Hypothalamus (tissue), 51 donors: ENCODE measurements at places on chromosomes 16 and 17.

DNA sequence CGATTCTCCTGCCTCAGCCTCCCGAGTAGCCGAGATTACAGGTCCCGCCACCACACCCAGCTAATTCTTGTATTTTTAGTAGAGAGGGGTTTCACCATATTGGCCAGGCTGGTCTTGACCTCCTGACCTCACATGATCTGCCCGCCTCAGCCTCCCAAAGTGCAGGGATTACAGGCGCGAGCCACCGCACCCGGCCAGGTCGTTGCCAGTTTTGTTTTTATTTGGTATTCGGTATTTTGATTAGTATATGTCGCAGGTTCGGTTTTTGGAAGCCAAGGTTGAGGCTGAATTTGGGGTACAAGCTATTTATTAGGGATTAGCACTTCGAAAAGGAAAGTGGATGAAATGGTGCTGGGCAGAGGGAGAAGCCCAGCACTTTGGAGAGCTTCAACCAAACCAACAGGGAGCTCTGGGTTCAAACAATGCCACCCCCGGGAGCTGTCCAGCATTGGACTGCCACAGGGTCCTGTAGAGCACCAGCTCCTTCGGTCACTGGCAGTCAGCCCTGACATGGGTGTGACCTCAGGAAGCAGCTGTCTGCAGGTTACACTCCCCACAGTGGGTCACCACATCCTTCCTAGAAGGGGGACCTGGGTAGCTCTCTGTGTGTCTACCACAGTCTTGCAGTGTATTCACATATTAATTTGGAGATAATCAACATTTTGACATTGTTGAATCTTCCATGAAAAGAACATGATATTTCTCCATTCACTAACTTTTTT, 1.5 kb upstream of the CLEC10A start:
- DNase-seq: no peak

DNA sequence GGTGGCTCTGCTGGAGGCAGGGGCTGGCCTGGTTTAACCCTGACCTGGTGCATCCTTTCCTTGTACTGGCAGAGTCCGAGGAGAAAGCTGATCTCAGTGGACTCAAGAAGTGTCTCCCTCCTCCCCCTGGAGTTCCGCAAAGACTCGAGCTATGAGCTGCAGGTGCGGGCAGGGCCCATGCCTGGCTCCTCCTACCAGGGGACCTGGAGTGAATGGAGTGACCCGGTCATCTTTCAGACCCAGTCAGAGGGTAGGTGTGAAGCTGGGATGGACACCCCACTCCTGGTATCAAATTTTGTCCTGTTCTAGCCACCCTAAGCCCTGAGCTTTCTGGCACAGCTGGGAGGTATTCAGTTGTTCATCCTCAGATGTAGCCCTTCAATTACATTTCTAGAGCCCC, 42.5 kb downstream of the IL21R start:
- no peak for DNase-seq

DNA sequence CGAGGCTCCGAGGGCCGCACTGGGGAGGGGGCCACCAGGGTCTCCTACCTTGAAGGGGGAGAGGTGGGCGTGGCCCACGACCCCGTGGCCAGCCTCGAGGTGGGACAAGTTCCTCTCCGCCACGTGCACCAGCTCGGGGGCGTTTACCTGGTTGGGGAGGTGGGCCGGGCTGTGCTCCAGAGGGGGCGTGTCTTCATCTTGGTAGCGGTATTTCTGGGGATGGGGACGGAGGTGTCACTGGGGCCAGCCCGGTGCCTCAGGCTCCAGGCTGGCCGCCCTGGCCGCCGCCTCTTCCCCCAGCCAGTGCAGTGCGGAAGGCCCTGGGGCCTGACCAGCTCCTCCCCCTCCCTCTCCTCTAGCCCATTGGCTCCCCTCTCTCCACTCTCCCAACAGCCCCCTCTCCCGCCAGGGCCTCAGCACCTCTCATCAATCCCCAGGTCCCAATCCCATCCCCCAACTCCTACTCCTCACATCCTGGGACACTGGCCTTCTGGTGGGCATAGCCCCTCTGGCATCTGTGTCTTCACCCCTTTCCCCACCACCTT, 11.5 kb downstream of the DLG4 start:
- DNase-seq: no peak

DNA sequence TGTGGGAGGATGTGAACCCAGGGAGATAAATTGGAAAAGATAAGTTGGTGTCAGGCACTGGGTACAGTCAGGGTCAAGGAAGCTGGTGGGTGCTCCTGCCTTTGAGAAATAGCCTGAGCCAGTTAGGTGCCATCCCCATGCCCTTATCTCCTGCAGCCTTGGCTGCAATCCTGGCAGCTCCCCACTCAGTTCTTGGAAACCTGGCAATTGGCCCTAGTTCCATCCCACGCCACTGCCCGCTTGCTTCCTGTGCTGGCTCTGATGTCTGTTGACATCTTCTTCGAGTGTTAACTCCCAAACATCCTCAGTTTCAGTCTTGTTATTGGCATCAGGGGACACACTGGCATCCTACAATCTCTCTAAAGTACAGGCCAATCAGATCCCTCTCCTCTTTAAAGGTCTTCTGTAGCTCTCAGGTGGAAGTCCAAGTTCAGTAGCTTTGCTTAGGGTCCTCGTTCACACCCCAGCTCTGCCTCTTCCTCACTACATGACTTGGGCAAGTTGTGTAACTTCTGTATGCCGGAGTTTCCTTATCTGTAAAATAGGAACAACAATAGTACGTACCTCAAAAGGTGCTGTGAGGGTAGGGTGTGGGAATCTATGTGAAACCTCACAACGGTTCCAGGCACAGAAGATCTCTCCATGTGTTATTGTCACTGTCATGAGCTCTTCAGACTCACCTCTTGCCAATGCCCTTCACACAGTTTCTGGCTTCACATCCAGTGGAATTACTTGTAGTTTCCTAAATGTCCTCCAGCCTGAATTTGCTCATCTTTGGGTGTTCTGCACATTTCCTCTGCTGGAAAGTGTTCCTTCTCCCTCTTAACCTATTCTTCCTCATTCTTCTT, 13.5 kb upstream of the PRKAR1A start:
- DNase-seq: no peak

DNA sequence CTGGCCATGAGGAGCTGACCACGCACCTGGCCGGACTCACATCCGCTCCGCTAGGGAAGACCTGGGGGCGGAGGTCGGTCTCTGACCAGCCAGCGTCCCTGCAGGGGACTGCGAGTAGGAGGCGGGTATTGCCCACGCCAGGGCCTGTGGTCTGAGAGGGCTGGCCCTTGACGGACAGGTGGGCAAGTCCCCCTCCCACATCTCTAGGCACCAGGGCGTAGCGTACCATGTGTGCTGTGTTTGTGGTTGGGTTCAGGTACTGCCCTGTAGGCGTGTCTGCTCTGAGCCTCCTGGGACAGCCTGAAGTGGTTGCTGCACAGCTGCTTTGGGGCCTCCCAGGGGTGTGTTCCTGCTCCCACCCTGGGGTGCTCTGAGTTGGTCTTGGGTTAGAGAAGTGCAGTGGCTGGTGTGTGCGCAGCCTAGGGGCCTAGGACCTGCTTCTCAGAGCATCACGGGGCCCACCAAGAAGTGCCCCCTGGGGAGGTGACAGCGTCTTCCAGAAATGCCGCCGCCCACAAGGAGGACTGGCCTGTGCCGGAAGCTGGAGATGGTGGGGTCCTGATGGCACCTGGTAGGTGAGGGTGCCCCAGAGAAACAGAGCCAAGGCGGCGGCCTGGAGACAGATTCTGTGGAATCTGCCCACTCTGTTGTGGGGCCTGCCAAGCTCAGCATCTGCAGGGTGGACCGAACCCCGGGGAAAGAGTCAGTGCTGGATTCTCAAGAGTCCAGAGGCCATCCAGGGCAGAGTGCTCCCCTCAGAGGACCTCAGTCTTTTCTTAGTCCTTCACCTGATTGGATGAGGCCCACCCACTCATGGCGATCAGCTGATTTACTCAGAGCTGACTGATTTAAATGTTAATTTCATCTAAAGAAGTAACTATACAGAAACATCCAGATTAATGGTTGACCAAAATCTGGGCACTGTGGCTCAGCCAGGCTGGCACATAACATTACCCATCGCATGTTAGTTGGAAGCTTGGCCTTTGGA, 48.3 kb downstream of the WDR45B start:
- no peak for DNase-seq

DNA sequence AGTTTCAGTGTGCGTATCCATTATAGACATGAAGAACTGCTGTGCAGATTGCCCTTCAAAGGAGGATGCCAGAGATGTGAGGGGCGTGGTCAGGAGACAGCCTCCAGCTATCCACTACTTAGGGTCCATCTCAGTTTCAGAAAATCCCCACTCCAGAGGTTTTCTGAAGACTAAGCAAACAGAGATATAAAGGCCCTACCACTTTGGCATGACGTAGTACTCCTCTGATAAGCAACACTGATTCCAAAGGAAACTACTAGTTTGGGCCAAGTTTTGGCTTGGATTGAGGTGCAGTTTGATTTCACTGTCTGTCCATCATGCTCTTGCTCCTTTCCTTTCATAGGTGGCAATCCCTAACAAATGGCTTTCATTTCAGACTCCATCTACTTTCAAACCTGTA, 228.7 kb downstream of the CDH8 start:
- DNase-seq: no peak

GRCh38 chr17:81412490-81413093, 17.3 kb downstream of the BAHCC1 start:
- DNase-seq: no peak

GRCh38 chr17:28466521-28467048, 6.9 kb upstream of the SLC13A2 start:
- DNase-seq: no peak

DNA sequence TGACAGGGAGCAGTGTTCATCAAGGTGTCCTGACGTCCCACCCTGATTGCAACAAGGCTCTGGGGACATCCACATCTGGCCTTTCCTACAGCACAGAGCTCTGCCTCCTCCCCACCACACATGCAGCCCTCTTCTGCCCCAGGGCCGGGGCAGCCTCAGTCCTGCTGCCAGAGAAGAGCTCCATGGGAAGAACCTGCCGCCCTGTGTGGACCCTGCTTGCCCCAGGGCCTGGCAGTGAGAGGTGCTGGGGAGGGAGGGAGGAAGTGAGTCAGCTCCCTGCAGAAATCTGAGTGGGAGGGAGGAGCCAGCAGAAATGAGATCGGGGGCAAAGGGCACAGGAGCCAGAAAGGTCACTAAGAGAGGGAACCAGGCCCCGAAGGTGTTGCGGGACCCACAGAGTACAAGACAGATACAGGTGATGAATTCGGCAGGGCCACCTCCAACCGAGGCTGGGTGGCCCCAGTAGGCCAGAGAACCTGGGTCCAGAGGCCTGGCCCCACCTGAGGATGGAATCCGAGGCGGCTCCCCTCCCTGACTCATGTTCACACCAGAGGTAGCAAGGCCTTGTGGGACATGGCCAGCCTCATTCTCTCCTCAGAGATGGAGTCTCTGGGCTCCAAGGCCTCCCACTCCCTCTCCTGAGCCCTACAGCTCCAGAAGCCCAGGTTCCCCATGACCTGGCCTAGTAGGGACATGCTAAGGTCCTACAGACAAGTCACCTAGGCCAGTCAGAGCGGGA, 24.8 kb downstream of the MYO18A start:
- DNase-seq: peak; percentile 39

DNA sequence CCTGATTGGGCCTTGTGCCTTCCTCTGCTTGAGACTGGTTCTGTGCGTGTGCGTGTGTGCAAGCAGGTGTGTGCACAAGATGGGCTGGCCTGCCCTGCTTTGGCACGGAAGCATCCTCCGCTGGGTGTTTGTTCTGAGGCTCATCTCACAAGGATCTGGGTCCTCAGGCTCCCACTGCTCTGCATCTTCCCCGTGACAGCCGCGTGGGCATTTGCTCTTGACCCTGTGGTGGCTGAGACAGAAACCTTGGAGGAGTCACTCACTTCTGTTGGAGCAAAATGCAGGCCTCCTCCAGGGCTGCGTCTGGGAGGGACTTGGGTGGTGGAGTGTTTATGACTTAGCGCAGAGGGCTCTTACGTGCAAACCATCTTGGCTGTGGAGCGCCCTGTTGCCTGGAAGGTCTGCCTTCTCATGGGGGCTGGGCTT, 119.2 kb downstream of the RPTOR start:
- no peak for DNase-seq

DNA sequence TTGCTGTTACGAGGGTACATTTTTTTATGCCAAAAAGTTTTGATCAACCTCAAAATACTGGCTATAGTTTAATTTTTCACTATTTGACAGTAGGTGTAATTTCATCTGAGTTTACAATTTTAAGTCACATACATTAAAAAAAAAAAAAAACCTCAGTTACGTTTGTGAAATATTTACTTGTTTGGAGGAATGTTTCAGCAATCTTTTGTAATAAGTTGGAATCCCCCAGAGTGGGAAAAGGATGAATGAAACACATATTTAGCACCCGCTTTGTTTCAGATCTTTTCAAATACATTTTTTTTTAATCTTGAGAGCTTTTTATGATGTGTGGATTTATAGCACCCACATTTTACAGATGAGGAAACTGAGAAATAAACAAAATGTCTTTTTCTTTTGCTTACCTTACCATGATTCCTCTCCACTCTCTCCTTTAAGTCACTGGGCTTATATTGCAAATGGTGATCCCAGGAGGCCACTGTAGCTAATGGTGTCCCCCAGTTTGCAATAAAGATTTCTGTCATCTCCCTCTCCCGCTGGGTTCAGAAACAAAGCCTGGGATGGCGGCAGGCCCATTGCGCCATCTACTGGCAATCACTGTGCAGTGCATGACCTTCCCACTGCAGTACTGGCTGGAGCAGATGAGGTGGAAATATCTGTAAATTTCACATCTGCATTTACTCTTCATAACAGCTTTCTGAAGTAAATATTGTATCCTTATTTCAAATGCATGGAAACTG, 27.7 kb downstream of the TBC1D3B start:
- DNase-seq: no peak

DNA sequence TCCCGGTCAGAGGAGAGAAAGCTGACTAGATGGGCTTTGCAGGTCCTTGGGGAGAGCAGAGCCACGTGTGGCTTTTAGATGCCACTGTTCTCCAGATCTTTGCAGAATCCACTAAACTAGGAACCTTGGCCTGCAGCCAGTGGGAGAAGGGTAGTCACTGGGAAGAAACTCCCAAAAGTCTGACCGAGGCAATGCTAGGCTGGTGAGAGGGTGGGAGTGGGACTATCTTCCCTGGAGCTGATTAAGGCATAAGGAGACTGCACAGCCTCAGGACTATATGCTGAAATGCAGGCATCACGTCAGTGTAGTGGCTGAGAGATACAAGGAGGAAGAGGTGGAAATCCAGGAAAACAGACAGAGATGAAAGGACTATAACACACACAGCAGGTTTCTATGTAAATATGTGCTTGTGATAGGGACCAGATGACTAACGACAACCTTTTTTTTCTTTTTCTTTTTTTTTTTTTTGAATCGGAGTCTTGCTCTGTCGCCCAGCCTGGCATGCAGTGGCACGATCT, 2.2 kb upstream of the GSDMA start:
- no peak for DNase-seq

GRCh38 chr16:2223942-2224486, 623 bp downstream of the E4F1 start:
- DNase-seq: no peak

- DNase-seq: no peak
Observed at GRCh38 chr17:43757171-43757660, 1.4 kb downstream of the SOST start.

DNA sequence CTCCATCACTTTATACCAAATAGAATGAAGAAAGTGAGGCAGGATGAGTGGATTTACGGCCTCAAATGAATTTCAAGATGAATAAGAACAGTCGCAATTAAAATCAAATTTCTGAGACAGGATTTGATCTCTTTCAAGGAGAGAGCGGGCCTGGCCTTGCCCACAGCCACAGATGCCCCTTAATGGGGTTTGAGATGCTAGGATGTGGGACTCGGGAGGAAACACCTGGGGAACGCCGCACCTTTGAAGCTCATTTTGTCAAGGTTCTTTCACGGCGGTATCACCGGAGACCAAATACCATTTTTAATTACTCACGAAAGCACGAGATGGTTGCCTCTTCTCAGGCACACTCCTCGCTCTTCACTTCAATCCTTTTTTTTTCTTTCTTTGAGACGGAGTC, 178.1 kb upstream of the SDK2 start:
- DNase-seq: no peak
